ENCODE measurements at places on chromosomes 16 and 17.
A peak's percentile ranks its signal among the peaks of the same experiment; 100 is the strongest.

DNA sequence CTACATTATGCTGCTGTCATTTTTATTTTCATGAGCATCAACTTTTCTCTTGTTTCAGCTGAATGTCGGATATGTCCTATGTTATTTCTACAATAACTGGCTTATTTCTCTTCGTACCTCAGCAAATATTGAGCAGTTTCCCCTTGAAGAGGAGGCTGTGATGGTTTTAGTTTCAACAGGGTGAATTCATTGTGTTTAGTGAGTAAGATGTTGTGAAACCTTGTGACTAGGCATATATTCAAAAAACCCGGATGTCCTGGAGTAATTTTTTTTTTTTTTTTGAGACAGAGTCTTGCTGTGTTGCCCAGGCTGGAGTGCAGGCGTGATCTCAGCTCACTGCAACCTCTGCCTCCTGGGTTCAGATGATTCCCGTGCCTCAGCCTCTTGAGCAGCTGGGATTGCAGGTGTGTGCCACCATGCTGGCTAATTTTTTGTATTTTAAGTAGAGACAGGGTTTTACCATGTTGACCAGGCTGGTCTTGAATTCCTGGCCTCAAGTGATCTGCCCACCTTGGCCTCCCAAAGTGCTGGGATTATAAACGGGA, 11.1 kb downstream of the CPD start:
- peaks cover 6% of the 10 kb centered on the region for H3K4me1 ChIP-seq
- DNase-seq: no peak
- H3K27me3 ChIP-seq: no peaks in the 10 kb centered on the region
- no peak overlapping the region for H3K27ac ChIP-seq
- H3K4me3 ChIP-seq: no peak overlapping the region

- no peak for DNase-seq
- H3K27ac ChIP-seq: no peak overlapping the region
- no peaks in the 10 kb centered on the region for H3K4me1 ChIP-seq
- H3K36me3 ChIP-seq: no peaks in the 10 kb centered on the region
Measured at GRCh38 chr17:4597975-4598374, 13.6 kb downstream of the SMTNL2 start.

DNA sequence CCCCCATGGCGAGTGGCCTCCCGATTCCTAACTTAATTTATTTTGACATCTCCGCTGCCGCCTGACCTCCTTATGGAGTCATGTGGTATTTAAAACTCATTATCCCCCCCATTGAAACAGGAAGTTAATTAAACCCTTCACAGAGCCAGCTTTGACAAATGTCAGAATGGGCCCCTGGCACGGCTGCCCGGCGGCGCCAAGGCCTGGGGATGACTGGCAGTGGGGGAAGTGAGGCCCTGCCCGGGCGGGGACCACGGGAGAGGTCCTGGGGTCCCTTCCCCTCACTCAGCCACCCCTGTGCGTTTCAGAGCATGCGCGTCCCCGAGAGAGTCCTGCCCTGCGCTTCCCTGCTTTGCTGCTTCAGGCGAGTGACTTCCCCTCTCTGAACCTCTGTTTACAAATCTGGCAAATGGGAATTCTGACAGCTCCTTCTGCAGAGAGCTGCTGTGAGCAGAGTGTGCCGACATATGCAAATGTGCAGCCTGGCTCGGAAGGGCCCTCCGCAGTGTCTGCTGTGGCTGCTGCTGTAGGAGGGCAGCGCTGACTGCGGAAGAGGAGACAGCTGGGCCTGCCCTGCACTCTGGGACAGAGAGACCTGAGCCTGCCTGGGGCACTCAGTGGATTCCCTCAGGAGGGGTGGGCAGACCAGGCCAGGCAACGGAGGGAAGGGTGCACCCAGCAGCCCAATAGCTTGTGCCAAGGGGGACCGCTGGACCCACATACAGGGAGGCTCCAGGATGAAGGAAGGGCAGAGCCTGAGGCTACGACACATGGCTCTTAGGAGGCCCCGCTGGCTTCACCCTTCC, 4.4 kb upstream of the ZFPM1 start:
- H3K36me3 ChIP-seq: no peaks in the 10 kb centered on the region
- no peak for DNase-seq
- H3K27me3 ChIP-seq: peaks cover 14% of the 10 kb centered on the region
- no peak overlapping the region for H3K4me3 ChIP-seq
- H3K27ac ChIP-seq: no peak overlapping the region
- peaks cover 4% of the 10 kb centered on the region for H3K4me1 ChIP-seq

GRCh38 chr17:12545877-12546513, 119.7 kb upstream of the MYOCD start:
- no peaks in the 10 kb centered on the region for H3K27me3 ChIP-seq
- no peaks in the 10 kb centered on the region for H3K4me1 ChIP-seq
- H3K27ac ChIP-seq: no peak overlapping the region
- DNase-seq: no peak
- H3K4me3 ChIP-seq: no peak overlapping the region

DNA sequence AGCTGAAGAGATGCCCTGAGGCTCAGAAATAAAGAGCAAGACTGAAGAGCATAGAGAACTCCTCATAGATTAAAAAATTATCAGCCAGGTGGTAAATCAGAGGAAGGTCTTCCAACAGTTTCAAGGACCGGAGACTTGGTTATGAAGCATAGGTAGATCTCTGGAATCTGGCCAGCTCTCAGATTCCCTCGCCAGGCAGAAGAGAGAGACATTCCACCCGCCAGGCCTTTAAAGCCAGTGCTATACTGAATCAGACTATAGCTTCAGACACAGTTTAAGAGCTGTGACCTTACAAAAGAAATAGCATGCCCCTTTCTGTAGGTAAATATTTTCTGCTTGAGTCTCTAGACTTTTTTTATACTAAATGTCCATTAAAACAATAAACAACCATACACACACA, 70.3 kb downstream of the NFATC3 start:
- peaks cover 7% of the 10 kb centered on the region for H3K4me1 ChIP-seq
- peaks cover 24% of the 10 kb centered on the region for H3K36me3 ChIP-seq
- no peak for DNase-seq
- no peak overlapping the region for H3K4me3 ChIP-seq

GRCh38 chr16:88393034-88393433, 10.3 kb downstream of the ZNF469 start:
- H3K27me3 ChIP-seq: no peaks in the 10 kb centered on the region
- DNase-seq: no peak
- no peaks in the 10 kb centered on the region for H3K36me3 ChIP-seq
- no peak overlapping the region for H3K4me3 ChIP-seq
- H3K27ac ChIP-seq: no peak overlapping the region

DNA sequence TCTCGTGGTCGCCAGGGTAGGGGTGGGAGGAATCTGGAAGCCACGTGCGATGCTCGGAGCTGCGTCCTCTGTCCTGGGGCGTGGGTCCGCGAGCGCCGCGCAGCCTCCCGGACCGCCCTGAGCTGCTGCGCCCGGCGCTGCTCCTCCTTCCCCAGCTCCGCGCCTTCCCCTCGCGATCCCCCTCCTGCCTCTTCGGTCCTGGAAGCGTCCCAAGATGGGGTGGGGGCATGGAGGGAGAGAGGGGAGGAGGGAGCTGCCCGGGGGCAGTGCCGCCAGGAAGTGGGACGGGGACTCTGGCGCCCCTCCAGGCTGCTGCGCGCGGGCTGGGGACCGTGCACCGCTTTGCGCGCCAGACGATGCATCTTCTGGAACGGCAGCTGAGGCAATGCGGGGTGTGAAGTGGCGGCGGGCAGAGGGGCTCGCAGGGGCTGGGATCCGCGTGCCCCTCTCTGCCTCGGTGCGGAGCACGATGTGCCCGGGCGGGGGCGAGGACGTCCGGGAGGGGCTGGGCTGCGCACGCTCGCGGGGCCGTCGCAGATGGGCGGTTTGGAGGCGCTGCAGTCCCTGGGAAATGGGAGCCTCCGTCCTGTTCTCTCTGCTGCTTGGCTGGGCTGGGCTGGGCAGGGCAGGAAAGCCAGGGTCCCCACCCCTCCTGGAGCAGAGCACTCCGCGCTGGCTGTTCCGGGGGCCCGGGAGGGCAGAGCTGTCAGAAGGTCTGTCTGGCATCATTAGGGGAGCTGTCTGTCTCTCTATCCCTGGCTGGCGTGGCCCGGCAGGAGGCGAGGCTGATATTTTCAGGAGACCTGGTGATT, 388.0 kb downstream of the SEC14L1 start:
- peaks cover 23% of the 10 kb centered on the region for H3K27me3 ChIP-seq
- no peaks in the 10 kb centered on the region for H3K4me1 ChIP-seq
- H3K27ac ChIP-seq: no peak overlapping the region
- H3K4me3 ChIP-seq: no peak overlapping the region
- DNase-seq: no peak
- no peaks in the 10 kb centered on the region for H3K36me3 ChIP-seq

GRCh38 chr16:30998852-30999761, 11.3 kb downstream of the STX1B start:
- H3K27me3 ChIP-seq: peaks cover 18% of the 10 kb centered on the region
- no peak overlapping the region for H3K4me3 ChIP-seq
- H3K27ac ChIP-seq: no peak overlapping the region
- peaks cover 11% of the 10 kb centered on the region for H3K4me1 ChIP-seq

DNA sequence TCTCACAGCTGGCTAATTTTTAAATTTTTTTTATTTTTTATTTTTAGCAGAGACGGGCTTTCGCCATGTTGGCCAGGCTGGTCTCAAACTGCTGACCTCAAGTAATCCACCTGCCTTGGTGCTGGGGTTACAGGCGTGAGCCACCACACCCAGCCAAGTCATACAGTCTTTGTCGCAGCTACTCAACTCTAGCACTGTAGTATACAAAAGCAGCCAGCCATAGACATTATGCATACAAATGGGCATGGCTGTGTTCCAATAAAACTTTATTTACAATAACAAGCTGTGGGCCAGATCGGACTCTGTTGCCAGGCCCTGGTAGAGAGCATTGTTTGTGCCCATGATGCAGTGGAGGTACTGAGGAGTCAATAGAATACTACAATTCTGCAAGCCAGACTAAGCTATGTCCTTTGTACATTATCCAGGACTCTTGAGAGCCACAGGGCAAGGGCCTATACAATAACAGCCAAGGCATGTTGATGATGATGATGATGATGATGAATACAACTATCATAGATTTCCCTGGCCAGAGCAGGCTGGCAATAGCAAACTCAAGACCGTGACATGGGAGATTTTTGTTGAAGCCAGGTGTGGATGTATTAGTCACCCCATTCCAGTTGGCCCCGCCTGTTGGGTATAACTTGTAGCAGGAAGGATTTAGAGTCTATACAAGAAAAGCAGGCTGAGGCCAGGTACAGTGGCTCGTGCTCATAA, 101.8 kb downstream of the MYH11 start:
- no peak for DNase-seq
- H3K4me1 ChIP-seq: no peaks in the 10 kb centered on the region
- no peaks in the 10 kb centered on the region for H3K36me3 ChIP-seq
- H3K27ac ChIP-seq: no peak overlapping the region

DNA sequence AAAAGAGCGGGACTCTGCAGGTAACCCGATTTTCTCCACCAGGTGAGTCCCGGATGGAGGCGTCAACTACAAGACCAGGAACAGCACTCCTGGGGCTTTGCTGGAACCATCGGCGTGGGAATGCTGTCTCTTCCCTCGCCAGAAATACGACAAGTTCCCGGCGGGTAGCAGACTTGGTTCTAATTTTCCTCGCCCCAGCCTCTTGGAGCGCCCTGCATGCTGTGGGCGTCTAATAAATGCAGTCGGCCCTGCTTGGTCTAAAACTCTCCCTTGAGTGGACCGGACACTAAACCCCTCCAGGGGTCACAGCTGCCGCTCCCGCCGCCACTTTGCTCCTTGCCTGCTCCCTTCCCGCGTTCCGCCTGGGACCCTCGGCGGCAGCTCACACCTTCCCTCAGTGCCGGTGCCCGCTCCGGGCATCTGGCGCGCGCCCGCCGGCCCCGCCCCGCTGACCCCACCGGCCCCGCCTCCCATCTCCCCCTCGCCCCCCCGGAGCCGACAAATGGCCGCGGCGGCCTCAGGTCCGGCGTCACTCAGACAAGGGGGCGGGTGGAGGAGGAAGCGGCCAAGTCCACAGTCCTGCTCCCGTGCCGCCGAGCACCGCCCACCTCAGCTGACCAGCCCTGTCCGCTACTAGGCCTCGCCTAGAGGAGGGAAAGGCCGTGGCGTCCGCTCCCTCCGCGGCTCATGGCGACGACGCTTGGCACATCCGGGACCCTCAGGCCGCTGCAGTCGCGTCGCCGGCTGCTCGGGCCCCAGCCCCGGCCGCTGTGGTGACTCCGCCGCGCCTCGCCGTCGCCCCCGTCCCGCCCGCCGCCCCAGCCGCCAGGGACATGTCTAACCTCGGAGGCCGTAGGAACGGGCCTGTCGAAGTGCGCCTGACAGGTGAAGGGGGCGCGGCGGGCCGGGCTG, 65.8 kb downstream of the KPNA2 start:
- peaks cover 5% of the 10 kb centered on the region for H3K36me3 ChIP-seq
- peak overlapping the region; percentile 88 for H3K4me3 ChIP-seq
- H3K27ac ChIP-seq: peak overlapping the region; percentile 72

- H3K4me1 ChIP-seq: peaks cover 11% of the 10 kb centered on the region
- H3K4me3 ChIP-seq: no peak overlapping the region
- no peak overlapping the region for H3K27ac ChIP-seq
- H3K36me3 ChIP-seq: no peaks in the 10 kb centered on the region
Measured at GRCh38 chr17:57004944-57005579, 27.1 kb downstream of the SCPEP1 start.

DNA sequence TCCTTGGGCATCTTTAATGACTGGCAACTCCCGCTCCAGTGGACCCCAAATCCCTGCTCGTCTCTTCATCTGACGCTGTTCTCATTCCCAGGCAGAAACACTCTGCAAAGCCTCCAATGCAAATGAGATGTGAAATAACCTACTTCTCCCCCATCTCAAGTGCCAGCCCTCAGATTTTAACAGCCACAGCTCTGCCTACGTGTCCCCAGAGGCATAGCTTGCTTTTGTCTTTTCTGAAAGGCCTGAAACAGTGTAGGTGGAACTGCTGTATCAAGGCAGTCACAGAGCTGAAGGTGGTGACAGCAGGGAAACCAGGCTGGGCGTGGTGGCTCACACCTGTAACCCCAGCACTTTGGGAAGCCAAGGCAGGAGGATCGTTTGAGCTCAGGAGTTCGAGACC, 14.7 kb downstream of the RPH3AL start:
- H3K27me3 ChIP-seq: peaks cover 13% of the 10 kb centered on the region
- H3K4me1 ChIP-seq: no peaks in the 10 kb centered on the region
- no peak overlapping the region for H3K4me3 ChIP-seq
- DNase-seq: no peak

- peak overlapping the region; percentile 89 for H3K27ac ChIP-seq
- H3K36me3 ChIP-seq: peaks cover 6% of the 10 kb centered on the region
- peaks cover 33% of the 10 kb centered on the region for H3K4me1 ChIP-seq
- DNase-seq: no peak
Measured at GRCh38 chr16:30372038-30372712, 1.9 kb upstream of the TBC1D10B start.

DNA sequence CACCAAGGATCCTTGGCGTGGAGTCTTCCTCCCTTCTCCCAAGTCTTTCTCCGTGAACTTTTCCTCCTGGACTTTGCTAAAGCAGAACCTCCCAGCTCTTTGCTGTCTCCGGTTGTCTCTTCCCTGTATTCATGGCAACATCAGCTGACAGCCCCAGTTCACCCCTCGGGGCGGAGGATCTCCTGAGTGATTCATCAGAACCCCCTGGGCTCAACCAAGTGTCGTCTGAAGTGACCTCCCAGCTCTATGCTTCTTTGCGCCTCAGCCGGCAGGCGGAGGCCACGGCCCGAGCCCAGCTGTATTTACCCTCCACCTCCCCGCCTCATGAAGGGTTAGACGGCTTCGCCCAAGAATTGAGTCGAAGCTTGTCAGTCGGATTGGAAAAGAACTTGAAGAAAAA, 943 bp downstream of the CNTROB start:
- H3K4me1 ChIP-seq: peaks cover 42% of the 10 kb centered on the region
- no peak for DNase-seq
- peak overlapping the region; percentile 99 for H3K4me3 ChIP-seq
- peaks cover 20% of the 10 kb centered on the region for H3K36me3 ChIP-seq
- H3K27ac ChIP-seq: peak overlapping the region; percentile 99
